ENCODE measurements at places on chromosomes 1 and 21.
A peak's percentile ranks its signal among the peaks of the same experiment; 100 is the strongest.

- peak overlapping the region; percentile 87 for H3K4me3 ChIP-seq
- peaks cover 25% of the 10 kb centered on the region for H3K4me1 ChIP-seq
- no peak overlapping the region for H3K27ac ChIP-seq
- H3K27me3 ChIP-seq, result no peaks in the 10 kb centered on the region
- no peaks in the 10 kb centered on the region for H3K36me3 ChIP-seq
Observed at GRCh38 chr1:23167353-23168078, 1.1 kb downstream of the LUZP1 start.

DNA sequence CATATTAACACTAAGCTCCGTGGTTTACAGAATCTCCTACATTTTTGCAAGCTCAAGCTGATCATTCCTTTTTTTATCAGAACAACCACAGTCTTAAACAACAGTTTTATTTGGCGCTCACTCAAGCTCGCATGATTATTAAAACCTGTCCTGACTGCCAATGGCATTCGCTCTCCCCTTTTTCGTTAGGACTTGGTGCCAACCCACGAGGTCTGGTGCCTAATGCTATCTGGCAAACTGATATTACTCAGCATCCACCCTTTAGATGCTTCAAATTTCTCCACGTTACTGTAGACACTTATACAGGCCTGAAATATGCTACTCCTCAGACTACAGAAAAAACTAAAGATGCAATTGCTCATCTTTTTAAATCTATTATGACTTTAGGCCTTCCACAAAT lies 23.0 kb upstream of the ITLN1 start:
- DNase-seq, result no peak
- H3K4me1 ChIP-seq, result no peaks in the 10 kb centered on the region
- no peaks in the 10 kb centered on the region for H3K36me3 ChIP-seq
- H3K4me3 ChIP-seq, result no peak overlapping the region
- no peak overlapping the region for H3K27ac ChIP-seq
- H3K27me3 ChIP-seq, result no peaks in the 10 kb centered on the region

DNA sequence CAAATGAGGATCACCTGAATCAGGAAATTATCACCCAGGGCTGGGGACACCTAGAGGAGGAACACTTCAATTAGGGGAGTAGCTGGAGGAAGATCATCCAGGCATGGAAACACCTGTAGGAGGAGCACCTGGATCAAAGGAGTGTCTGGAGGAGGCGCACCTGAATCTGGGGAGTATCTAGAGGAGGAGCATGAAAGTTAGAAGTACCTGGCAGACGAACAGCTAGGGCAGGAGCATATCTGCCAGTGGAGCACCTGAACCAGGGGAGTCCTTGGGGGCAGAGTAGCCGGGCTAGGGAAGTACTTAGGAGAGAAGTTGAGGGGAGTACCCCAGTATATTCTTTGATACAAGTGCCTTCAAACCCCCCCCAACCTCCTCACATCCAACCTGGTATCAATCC lies 1.3 kb downstream of the C1orf210 start:
- no peaks in the 10 kb centered on the region for H3K27me3 ChIP-seq
- DNase-seq, result no peak
- H3K36me3 ChIP-seq, result no peaks in the 10 kb centered on the region
- H3K4me3 ChIP-seq, result no peak overlapping the region

DNA sequence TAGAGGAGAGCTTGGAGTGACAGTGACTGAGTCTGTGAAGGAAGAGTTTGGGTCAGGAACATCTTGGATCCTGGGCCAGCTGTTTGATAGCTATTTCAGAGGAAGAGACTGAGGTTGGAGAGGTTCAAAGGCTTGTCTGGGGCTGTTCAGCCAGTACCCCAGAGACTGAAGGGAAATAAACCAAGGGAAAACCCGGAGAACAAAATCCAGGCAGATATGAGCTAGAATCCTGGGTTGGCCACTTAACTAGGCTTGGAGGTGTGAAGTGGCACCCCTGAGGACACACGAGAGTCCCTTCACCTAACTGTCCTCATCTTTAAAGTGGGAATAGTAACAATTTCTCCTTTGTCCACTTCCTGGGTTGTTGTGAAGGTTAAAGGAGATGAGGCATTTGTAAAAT lies 23.1 kb upstream of the EPB41 start:
- H3K27me3 ChIP-seq, result no peaks in the 10 kb centered on the region
- H3K4me3 ChIP-seq, result no peak overlapping the region
- no peak for DNase-seq
- H3K36me3 ChIP-seq, result peaks cover 12% of the 10 kb centered on the region
- no peak overlapping the region for H3K27ac ChIP-seq

- H3K27me3 ChIP-seq, result no peaks in the 10 kb centered on the region
- H3K4me1 ChIP-seq, result no peaks in the 10 kb centered on the region
- H3K36me3 ChIP-seq, result no peaks in the 10 kb centered on the region
Observed at GRCh38 chr1:3668148-3668547, 15.8 kb downstream of the TP73 start.

DNA sequence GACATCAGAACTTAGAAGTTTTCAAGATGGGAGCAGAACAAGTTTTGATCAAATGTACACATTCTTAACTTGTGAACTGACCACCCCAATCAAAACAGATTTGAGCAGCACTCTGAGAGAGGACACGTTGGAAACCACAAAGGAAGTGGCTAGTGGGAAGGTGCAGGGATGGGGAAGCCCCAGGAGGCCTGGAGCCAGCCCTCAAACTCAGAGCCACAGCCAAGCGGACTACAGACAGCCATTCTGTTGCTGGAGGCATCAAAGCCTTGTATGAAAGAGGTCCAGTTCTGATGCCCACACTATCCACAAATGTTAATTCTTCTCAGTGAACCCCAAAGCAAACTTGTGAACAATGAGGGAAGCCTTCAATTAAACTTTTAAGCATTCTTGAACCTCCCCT lies 143.6 kb upstream of the RAB4A start:
- H3K27ac ChIP-seq, result no peak overlapping the region
- peak; percentile 44 for DNase-seq
- no peak overlapping the region for H3K4me3 ChIP-seq
- peaks cover 41% of the 10 kb centered on the region for H3K4me1 ChIP-seq
- no peaks in the 10 kb centered on the region for H3K36me3 ChIP-seq

- H3K27me3 ChIP-seq, result no peaks in the 10 kb centered on the region
- H3K4me3 ChIP-seq, result no peak overlapping the region
- no peak overlapping the region for H3K27ac ChIP-seq
- no peak for DNase-seq
Observed at GRCh38 chr1:27087371-27088220, 67.3 kb downstream of the SLC9A1 start.

GRCh38 chr1:68225781-68226180 lies 6.5 kb downstream of the WLS start:
- peaks cover 15% of the 10 kb centered on the region for H3K27me3 ChIP-seq
- no peaks in the 10 kb centered on the region for H3K36me3 ChIP-seq
- H3K4me1 ChIP-seq, result peaks cover under 1% of the 10 kb centered on the region
- DNase-seq, result no peak
- H3K27ac ChIP-seq, result no peak overlapping the region

GRCh38 chr1:191074881-191075280 lies 597.2 kb upstream of the BRINP3 start:
- no peak overlapping the region for H3K4me3 ChIP-seq
- no peak overlapping the region for H3K27ac ChIP-seq
- H3K27me3 ChIP-seq, result no peaks in the 10 kb centered on the region
- no peaks in the 10 kb centered on the region for H3K36me3 ChIP-seq

All from CD4-positive, alpha-beta T cell (primary cell).